ENCODE measurements at places on chromosomes 16 and 17.

- peak; percentile 23 for DNase-seq
These were observed 233.1 kb upstream of the AXIN2 start for GRCh38 chr17:65794572-65794971.

GRCh38 chr16:55698946-55699345 is 43.2 kb downstream of the SLC6A2 start:
- no peak for DNase-seq

GRCh38 chr17:76384222-76384986 is at the start of gene SPHK1:
Gene SPHK1 (plus strand): TSS chr17:76384609. CDS start chr17:76385645, 1,036 bp downstream.
- DNase-seq: peak; percentile 91

DNA sequence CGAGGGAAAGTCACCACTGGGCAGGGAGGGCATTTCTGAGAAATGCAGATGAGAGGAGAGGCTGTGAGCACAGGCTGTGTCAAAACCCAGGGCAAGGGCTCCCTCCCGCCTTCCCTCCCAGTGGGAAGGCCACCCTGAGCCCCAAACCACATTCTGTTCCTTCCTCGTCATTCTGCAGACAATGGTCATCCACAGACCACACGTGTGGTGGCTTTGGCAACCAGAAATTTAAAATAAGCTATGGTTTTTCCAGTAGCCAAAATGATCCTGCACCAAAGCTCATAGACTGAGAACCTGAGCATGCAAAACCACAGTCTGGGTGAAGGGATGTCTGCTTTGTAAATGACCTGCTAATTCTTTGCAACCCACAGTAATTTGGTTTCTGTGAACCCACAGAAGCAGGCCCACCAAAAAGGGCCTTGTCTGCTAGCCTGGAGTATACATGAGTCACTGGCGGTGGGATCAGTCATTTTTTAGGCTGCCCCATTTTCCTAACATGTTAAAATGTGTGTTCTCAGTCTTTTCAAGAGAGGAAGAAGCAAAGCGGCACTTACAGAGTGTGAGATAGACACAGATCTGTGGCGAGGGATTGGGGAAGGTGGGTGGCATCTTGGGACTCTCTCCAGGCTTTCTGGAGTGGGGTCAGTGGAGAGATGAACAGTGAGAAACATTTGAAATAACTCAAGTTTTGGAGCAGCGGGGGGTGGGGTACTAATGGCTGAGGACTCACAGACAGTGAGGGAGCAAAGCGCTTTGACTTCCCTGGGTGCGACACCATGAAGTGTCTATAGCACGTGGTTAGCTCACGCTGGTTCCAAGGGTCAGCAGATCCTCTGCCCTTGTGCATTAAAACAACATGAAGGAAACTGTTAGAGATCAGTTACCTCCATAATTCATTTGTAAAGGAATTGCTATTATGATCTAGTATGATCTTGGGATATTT is 20.5 kb downstream of the GRB7 start:
- peak; percentile 25 for DNase-seq

DNA sequence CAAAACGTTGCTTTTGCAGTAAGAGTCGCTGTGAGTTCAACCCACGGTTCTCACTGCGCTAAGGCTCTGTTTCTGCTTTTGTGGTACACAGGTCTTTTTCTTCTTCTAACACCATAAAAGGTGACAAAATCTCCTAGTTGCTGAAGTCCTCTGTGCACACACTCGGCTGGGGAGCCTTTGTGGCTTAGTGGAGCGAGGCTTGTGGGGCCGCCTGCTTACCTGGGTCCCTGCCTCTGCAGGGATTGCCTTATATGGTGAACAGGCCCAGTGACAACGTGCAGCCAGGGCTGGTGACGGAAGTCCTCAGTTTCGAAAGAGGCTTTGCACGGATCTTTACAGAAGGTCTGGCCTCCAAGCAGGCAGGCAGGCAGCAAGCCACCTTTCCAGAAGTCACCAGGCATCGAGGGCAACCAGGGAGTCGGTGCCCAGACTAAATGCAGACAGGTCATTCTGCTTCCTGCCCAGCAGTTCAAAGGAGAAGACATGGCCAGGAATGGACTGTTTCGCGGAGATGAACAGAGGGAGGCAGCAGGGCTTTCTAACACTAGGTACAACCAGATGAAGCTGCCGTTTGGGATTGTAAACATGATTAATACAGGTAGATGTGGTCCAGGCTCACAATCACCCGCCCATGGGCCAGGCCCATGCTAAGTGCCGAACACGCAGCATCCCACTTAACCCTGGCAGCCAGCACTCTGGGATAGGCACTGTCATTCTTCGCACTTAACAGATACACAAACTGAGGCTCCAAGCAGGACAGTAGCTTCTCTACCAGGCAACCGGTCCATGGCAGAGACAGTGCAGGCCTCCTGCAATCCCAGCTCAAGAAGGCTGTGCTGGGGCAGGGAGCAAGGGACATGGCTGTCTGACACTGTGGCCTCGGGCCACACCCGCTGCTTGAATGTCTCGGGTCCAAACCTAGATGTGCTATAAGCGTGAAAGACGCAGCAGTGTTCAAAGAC is 10.7 kb upstream of the MEAK7 start:
- peak; percentile 68 for DNase-seq

DNA sequence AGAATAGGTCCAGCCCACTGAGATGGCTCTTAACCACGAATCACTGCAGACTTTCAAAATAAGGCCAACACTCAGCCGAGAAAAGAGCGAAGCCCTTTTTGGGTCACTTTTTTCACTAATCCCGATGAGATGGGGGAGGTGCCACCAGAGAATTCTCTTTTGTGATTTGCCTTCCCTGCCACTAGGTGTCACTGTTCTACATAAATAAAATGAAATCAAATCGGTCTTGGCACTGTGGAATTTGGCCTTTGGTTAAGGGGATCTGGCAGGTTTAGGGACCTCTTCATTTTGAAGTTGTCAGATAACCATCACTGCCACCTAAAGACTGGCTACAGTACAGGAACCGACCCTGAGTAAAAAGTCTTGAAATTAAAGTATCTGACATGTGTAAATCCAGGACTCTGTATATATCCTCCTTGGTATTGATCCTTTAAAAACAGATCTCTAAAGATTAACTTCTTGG is 147.0 kb downstream of the HS3ST4 start:
- DNase-seq: peak; percentile 66

DNA sequence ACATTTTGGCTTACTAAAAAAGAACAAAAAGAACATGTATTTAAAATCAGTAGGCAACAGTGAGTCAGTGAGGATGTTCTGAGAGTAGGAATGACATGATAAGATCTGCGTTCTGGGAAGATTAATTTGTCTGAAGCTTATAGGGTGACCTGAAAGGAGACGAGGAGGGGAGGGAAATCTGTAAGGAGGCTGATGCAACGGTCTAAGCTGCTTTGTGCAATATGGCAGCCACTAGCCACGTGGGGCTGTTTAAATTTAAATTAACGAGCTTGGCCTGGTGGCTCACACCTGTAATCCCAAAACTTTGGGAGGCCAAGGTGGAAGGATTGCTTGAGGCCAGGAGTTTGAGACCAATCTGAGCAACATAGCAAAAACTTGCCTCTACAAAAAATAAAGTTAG is 181.6 kb upstream of the CACNG3 start:
- DNase-seq: no peak

DNA sequence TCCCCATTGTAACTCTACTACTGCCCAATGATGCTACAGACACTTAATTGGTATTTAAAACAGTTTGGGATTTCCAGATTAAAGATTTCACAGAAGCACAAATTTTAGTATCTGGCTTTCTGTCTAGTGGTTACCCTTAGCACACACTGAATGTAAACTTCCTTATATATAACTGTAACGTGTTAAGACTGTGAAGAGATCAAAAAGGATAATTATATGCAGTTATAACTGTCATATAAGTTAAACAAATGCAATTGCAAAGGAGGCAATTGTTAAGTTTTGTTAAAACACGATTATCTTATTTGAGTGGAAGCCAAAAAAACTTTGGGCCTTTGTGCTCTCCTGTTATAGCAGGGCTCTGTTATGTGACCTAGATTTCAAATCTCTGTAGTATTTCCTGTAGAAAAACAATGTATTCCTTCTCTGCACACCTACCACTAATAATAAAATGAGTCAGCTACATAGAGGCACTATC is 147.9 kb downstream of the STXBP4 start:
- DNase-seq: no peak

GRCh38 chr17:14204084-14204483 is 32.6 kb downstream of the CDRT15 start:
- DNase-seq: no peak

- no peak for DNase-seq
These were observed 69.5 kb downstream of the USP43 start for GRCh38 chr17:9714801-9715200.

DNA sequence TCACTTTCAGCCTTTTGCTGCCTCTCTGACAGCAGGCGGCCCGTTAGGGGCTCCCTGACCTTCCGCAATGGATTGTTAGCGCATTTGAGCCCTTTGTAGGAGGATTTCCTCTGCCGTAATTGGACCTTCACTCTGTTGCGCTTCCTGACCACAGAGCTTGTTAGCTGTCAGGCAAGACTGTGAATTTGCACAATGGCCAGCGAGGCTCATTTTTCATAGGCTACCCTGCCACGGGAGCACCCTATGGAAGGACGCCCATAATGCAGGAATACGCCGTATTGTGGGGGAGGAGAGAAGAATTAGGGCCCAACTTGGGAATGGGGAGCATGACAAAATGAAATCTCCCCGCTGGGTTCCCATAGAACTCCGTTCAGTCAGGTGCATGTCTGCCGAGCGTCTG is 205.2 kb upstream of the NLRP1 start:
- no peak for DNase-seq

All from RPMI8226 (cell line).